ENCODE measurements at places on chromosomes 1 and 21. TPM values are rescaled to one million over a fixed set of nuclear protein-coding genes. Genes with fewer than 3 reads are reported as not detected.

DNA sequence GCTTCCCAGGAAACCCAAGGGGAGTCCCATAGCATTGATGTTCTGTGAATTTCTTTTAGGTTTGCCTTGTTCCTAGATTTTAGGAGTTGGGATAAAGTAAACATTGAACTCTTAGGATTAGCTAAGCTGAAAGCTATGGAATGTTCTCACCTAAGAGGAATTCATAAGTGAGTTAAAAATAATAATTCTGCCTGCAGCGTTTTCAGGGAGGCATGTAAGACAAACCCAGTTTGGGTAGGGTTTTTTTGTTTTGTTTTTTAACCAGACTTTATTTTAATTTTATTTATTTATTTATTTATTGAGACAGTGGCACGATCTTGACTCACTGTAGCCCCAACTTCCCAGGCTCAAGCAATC lies 28.9 kb upstream of the CD101 start:
- H3K4me3 ChIP-seq, result no peak overlapping the region
- DNase-seq, result no peak
- H3K4me1 ChIP-seq, result no peaks in the 10 kb centered on the region
- peaks cover 20% of the 10 kb centered on the region for H3K36me3 ChIP-seq
- H3K27me3 ChIP-seq, result no peaks in the 10 kb centered on the region

GRCh38 chr1:93483200-93483599 lies 35.3 kb downstream of the FNBP1L start:
- no peak overlapping the region for H3K4me3 ChIP-seq
- DNase-seq, result no peak
- H3K4me1 ChIP-seq, result no peaks in the 10 kb centered on the region
- peaks cover 4% of the 10 kb centered on the region for H3K27me3 ChIP-seq

DNA sequence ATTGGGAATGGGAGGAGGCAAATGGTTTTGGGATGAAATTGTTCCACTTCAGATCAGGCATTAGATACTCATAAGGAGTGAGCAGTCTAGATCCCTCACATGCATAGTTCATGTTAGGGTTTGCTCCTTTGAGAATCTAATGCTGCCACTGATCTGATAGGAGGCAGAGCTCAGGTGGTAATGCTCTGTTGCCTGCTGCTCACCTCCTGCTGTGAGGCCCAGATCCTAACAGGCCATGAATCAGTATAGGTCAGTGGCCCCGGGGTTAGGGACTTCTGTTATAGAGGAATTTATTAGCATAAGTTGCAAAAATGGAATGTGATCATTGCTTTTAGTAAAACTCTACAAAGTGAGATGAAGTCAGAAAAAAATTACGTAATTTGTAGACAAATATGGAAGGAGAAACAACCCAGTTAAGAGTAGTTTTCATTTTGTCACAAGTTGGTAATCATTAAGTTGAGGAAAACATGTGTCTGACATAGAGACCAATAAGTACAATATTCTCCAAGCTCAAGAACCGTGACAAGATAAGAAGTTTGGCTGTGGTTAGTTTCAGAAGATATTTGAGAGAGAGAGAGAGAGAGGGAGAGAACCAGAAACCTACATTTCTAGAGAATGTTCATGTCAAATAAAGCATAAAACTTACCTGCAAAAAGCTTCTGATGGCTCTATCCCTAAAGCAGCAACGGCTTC lies 689.7 kb upstream of the PRMT6 start:
- no peak for DNase-seq
- H3K4me3 ChIP-seq, result no peak overlapping the region
- no peaks in the 10 kb centered on the region for H3K4me1 ChIP-seq
- no peaks in the 10 kb centered on the region for H3K27me3 ChIP-seq
- no peak overlapping the region for H3K27ac ChIP-seq

DNA sequence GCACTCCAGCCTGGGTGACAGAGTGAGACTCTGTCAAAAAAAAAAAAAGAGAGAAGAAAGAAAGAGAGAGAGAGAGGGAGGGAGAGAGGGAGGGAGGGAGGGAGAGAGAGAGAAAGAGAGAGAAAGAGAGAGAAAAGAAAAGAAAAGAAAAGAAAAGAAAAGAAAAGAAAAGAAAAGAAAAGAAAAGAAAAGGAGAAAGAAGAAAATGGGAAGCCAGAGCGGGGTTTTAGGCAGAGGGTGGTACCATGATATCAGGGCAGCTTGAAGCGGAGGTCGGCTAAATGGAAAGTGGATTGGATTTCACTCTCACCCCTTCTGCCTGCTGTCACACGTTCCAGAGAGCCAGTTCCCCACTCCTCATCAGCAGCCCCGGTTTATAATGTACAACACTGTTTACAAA lies 1.9 kb downstream of the TMCO4 start:
- peaks cover 28% of the 10 kb centered on the region for H3K4me1 ChIP-seq
- H3K4me3 ChIP-seq, result peak overlapping the region; percentile 81
- no peak for DNase-seq
- H3K36me3 ChIP-seq, result peaks cover 14% of the 10 kb centered on the region
- peak overlapping the region; percentile 13 for H3K27ac ChIP-seq
- peaks cover 7% of the 10 kb centered on the region for H3K27me3 ChIP-seq

The EFHD2 gene
- 100 TPM for total RNA-seq

All from activated T-helper 1 cell treated with anti-CD3 and anti-CD28 coated beads, Interleukin-12 subunit alpha, Interleukin-12 subunit beta, Interleukin-2, Interleukin-4 antibody, amounts not matched to agents 30 ng/mL and 10 ng/mL and 1 ng/mL, durations not matched to agents 14 hours and 24 hours and 36 hours (primary cell).